ENCODE measurements at places on chromosomes 4 and X.

DNA sequence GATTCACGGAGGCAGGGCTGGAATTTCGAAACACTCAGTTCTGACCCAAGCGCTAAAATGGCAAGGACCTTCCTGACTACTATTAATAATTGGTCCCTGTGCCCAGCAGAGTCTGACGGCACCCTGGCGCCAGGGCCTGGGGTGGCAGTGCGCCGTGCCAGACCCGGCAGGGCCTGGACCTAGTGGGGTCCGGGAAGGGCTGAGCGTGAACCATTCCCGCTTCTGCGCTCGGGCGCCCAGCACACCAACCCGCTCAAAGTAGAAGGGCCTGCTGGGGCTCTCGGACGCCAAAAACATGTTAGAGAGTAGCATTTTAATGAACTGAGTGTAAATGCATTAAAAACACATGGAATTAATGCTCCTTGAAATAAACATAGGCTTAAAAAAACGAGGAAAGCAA lies 346.7 kb upstream of the SFRP2 start:
- no peak for ATAC-seq

DNA sequence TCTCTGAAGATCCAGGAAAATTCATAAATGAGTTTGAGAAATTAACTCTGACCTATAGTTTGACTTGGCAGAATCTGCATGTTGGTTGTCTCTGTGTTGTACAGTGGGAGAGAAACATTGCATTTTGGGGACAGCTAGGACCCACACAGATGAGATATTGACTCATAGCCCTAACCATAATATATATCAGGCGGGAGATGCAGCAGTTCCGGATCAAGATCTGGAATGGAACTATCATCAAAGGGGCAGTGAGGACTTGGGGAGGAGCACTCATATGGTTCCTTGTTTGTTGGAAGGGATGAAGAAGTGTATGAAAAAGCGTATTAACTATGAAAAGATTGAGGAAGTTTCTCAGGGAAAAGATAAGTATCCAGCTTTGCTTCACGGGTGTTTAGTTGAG lies 14.0 kb downstream of the CXCL2 start:
- no peak for ATAC-seq

DNA sequence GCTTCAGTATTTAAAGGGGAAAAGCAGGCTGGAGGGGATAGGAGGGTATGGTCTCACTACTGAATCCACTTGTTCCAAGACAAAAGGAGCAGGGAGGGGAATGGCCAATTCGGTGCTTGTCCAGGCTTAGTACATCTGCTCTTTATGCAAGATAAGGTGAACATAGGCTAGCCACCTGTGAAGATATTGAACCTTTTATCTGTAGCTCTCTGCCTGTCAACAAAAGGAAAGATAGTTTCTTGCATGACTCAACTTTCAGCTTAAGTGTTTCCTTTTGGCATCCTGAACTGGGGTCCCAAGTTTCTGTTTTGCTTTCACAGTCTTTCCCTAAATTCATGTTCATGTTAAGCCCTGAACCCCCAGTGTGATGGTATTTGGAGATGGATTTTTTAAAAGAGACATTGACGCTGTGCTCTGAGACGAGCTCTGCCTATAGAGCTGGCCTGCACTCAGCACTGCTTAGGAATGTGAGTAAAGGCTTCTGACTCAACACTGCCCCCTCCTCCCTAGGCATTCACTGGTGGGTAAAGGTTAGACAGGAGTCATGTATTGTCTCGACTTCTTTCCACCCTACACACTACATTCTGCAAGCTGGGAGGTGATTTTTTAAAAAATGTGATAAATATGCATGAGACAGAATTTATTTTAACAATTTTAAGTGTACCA lies 28.2 kb downstream of the FAM149A start:
- peak; percentile 49 for ATAC-seq

- no peak for ATAC-seq
Measured at GRCh38 chrX:55129361-55129760, 40.5 kb downstream of the PAGE2 start.

DNA sequence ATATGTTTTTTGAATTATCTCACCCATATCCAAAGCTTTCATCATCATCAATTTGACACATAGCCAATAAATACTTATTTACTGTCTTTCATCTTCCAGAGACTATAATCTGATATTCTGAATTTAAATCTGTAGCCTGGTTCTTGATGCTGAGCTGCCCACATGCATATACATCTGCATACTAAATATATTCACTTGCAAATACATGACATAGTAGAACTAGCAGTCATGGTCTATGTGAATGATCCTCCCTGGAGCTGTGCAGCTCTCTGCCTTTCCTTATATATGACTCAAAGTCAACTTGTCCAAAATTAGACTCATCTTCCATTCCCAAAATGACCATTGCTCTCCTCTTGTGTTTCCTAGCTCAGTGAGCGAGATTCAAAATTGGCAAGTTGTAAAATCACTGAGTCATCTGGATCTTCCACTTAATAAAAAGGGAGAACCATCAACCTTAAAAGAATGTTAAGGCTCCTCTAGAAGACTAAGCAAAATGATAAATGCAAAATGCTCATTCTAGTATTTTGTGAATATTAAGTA lies 448.2 kb downstream of the PPARGC1A start:
- ATAC-seq: no peak

DNA sequence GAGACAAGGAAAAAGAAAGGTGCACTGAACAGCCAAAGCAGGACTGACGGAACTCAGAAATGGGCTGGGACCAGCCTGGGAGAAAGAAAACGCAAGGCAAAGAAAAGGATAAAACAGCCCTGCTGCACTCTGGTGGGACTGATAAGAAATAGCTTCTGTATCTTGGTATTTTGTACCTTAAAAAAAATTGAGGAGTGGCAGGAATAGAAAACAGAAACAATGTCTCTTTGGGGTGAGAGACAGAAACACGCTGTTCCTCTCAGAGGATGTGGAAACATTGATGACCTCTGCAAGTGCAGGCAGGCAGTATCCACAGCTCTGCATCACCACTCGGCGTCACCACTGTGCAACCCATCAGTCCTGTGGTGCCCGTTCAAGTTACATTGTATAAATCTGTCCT lies 152.5 kb upstream of the SPRY1 start:
- no peak for ATAC-seq

Data from activated T-helper 17 cell treated with anti-CD3 and anti-CD28 coated beads, Interleukin-2, amount 50 U/mL, for 72 hours (primary cell).